ENCODE measurements at places on chromosomes 1 and 21.

DNA sequence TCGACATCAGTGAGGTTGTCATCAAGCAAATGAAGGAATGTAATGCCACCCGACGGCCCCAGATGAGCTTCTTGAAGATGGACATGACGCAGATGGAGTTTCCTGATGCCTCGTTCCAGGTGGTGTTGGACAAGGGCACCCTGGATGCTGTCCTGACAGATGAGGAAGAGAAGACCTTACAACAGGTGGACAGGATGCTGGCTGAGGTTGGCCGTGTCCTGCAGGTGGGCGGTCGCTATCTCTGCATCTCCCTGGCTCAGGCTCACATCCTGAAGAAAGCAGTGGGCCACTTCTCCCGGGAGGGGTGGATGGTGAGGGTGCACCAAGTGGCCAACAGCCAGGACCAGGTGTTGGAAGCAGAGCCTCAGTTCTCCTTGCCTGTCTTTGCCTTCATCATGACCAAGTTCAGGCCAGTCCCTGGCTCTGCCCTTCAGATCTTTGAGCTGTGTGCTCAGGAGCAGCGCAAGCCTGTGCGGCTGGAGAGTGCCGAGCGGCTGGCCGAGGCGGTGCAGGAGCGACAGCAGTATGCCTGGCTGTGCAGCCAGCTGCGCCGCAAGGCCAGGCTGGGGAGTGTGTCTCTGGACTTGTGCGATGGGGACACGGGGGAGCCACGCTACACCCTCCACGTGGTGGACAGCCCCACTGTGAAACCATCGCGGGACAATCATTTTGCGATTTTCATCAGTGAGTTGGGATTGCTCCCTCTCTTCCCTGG is 2.5 kb downstream of the METTL13 start:
- DNase-seq = no peak

DNA sequence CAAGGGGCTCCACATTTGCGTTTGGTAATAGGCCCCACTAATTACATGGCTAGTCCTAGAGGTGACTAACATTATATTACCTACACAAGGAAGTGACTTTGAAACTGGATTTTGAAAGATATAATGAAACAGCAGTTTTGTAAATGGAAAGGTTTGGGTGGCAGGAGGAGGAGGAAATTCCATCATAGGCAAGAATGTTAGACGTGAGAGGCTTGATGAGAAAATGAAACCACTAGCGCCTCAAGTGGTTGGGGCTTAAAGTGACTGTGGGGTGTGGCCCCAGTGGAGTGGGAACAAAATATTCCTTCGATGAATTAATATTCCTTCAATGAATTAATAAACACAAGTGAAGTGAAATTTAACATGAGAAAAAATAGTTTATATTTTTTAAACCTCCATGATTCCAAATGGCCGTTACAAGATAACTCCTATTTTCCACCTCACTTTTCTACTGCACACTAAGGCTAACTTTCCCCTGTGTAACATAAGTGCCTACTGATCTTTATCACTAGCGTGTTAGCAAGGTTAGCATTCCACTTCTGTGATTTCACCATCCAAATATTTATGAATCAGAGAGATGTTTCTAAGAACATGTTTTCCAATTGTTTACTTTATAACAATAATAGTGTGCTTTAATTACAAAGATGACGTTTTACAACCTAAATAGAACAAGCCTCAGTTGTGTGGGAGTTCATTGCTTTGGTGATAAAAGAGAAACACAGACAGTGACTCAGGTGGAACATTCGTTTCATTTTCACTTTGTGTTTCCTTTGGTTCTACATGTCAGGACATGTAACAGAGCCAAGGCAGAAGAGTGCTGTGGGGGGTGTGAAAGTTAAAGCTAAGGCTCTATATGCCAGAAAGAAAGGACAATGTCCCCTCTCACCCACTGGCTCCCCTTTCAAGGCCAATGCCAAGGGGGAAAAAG is 12.5 kb upstream of the ATF3 start:
- no peak for DNase-seq

DNA sequence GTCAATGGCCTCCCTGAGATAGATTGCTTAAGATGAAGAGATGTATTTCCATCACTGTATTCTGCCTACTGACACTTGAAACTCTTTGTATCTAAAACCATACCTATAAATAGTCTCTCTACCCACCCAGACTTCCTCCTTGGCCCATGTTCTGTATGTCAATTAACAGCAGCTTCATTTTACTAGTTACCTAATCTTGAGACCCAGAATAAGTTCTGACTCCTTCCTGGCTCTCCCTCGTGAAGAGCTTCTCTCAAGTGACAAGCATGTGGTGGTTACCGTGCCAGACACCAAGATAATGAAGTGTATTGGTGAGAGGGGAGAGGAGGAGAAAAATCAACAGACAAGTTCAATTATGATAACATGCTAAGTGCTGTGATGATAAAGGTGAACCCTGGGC is 128.8 kb upstream of the RAVER2 start:
- no peak for DNase-seq

GRCh38 chr1:21237446-21238088 is 52.7 kb downstream of the ECE1 start:
- no peak for DNase-seq

- no peak for DNase-seq
Measured at GRCh38 chr1:156229809-156230472, 12.0 kb upstream of the BGLAP start.

DNA sequence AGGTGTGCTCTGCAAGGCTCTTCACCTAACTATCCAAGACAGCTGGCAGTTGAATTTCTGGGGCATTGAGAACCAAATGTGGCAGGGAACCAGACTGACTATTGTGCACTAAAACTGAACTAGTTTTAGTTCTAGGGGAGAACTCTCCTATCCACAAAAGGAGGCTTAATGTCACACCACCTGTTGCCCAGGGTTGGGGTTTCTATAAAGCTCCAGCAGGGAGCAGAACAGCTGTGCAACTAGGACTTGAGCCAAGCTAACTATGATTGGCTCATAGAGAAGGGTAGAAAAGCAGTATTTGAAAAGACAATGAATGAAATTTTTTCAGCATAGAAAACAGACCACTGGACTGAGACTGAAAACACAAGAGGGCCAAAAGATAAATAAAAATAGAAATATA is 53.3 kb upstream of the FGGY start:
- no peak for DNase-seq

DNA sequence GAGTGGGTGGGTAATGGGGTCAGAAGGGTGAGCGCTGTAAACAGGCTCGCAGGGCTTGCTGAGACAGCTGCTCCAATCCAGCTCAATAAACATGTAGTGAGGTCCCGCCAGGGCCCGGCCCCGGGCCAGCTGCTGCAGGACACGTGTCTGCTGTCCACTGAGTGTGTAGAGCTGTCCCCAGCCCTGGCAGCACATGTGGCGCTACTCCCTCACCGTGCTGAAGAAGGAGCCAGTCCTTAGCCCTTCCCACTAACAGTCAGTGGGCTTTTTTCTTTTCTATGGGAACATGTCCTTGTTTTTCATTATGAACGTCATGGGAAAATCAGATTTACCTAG is 78.9 kb upstream of the C1orf174 start:
- no peak for DNase-seq

DNA sequence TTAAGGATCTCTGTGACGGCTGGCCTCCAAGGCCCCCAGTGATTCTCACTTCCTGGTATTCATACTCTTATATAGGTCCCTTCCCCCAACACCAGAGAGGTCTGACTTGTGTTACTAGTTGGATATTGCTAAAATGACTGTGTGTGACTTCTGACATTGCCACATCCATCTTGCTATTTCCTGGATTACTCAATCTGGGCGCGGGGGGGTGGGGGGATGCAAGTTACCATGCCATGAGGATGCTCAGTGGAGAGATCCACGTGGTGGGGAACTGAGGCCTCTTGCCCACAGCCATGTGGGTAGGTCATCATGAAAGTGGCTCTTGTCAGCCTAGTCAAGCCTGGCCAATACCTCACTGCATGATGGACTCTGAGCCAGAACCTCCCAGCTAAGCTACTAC is 117.0 kb downstream of the UBE2U start:
- no peak for DNase-seq

GRCh38 chr1:100868364-100868995 is 26.2 kb downstream of the EXTL2 start:
- peak; percentile 34 for DNase-seq

GRCh38 chr1:223183268-223183862 is 40.3 kb upstream of the TLR5 start:
- no peak for DNase-seq

DNA sequence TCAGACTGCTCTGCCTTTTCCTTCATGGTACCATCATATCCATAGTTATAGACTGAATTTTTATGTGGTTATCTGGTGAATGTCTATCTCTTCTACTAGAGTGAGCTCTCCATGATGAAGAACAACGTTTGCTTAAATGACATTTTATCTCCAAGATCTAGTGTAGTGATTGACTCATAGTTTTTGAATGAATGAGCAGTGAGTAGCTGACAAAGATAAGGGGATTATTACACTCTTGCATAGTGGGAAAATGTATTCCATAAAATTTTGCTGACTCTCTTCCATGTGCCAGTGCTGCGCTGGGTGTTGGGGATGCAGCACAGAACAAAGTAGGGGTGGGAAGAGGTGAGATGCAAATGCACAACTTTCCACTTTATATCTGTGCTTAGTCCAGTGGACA is 147.7 kb downstream of the TGFB2 start:
- no peak for DNase-seq

GRCh38 chr1:42831273-42831672 is 14.1 kb upstream of the SVBP start:
- no peak for DNase-seq

DNA sequence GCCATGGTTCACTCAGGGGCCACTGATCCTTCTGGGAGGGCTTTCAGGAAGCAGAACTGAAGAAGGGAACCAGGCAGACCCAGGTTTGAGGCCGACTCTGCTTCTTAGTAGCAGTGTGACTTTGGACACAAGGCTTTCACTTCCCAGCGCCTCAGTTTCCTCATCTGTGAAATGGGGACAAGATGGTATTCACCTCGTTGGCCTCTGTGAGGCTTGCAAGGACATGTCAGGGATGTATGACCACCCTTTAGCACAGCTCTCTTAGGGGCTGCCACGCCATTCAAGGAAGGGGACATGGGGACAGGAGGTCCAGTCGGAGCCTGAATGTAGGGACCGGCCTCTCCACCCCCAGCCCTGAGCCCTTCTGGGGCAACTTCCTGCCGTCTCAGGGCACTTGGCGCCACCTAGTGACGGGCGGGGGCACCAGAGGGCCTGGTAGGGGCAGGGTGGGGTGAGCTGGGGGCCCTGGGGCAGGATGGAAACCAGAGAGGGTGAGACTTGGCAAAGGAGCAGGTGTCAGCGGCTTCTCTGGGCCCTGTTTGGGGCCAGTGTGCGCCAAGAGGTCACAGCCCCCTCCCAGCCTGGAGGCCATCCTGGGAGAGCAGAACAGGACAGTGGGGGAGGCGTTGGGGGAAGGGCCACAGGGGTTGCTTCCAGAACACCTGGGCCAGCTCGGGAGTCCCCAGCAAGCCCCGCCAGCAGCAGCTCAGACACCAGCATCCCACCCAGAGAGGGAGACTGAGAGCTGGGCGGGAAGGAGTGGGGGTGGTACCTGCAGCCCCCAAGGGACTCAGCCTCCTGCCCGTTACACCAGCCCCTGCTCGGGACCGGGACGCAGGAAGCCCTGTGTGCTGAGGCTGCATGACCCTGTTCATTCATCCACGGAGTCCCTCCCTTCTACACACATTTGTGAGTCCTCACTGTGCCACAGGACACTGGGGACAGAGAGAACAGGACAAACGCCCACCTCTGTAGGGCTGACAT is 102.5 kb upstream of the TARDBP start:
- no peak for DNase-seq

- no peak for DNase-seq
Measured at GRCh38 chr1:154607106-154607608, 829 bp downstream of the ADAR start.

DNA sequence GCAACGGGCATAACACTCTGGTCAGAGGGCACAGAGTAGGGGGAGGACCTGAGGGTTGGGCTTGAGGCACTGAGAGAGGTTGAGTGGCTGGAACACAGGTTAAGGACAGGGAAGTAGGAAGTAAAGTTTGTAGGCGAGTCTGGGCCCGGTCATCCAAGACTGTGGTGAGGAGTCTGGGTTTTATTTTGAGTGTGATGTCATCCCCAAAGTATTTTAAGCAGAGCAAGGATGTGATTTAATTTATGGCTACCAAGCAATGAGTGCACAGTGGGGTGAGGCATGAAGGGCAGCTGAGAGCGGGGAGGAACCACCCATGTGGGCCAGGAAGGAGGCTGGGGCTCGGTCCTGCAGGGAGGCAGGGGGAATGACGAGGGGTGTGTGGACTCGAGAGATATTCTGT is 11.2 kb upstream of the VWA5B1 start:
- no peak for DNase-seq

DNA sequence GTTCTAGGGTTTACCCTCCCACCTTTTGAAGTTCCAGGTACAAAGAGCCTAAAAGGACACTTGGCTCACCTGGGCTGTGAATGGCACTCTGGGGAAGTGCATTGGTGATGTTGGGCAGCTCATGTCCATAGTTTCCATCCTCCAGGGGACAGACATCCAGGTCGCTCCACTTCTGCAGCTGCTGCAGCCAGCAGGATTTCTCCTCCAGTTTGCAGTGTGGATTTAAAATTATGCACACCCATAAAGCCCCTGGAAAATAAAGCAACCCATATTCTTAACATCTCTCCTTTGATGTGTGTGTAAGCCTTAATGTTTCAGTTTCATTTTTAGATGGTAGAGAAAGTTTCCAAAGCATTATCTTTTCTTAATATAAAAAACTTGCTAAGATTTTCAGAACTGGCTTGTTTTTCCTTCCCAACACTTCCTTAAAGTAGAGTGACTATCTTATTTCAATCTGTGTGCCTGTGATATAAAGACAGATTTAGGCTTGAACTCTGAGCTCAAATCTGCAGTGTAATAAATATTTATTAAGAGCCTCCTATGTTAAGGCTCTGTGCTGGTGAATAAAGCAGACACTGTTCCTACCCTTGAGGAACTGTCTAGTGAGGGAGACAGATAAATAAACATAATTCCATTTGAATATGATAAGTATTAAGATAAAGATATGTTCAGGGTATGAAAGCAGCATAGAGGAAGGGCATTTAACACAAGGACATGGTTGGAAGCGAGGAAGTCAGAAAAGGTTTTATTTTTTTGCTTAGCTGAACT is 39.1 kb downstream of the UROD start:
- DNase-seq = no peak

- no peak for DNase-seq
Measured at GRCh38 chr1:41598325-41598724, 113.8 kb upstream of the EDN2 start.

- DNase-seq = no peak
Measured at GRCh38 chr1:191888996-191889622, 269.2 kb upstream of the RGS18 start.

DNA sequence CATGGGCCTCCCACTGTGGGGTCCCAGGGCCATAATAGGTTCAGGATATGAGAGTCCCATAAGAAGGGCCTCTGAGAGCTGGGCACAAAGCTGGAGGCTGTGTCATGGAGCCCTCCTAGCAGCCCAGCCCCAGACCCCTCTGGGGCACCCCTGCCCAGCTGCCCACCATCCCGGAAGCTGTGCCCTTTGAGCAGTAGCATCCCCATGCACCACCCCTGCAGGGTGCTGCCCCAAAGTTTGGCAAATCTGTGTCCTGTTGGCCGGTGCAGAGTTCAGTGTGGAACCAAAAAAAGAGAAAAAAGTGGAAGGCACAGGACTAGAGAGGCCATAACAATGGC is 17.6 kb downstream of the TNNT2 start:
- no peak for DNase-seq

- no peak for DNase-seq
Measured at GRCh38 chr1:44616284-44616990, 57.8 kb downstream of the TMEM53 start.

- DNase-seq = no peak
Measured at GRCh38 chr21:38712071-38712470, 93.7 kb upstream of the ETS2 start.

Measured in right renal pelvis (tissue), 4 donors.